Stimulated activated CD8-positive, alpha-beta memory T cell treated with anti-CD3 and anti-CD28 coated beads, Interleukin-2, amount 100 ng/mL, for 1 hour (primary cell): ENCODE measurements at places on chromosomes 6 and 20.

DNA sequence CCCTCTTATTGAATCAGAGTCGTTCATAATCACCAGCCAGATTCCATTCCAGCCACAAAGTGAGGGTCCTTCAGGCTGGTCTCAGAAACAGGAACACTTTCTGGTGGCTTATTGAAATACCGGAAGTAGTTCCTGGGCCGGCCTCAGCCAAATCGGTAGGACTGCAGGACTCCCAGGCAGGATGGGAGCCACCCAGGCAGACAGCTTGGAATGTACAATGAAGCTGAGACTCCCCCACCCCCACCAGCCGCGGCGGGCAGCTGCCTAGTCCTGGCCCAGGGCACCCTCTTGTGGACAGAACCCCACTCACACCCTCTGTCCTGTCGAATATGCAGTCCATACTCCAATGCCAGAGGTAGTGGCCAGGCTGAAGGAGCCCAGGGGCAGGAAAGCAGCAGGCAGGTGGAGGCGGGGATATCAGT is 43.8 kb downstream of the MDFI start:
- peak; percentile 21 for DNase-seq

DNA sequence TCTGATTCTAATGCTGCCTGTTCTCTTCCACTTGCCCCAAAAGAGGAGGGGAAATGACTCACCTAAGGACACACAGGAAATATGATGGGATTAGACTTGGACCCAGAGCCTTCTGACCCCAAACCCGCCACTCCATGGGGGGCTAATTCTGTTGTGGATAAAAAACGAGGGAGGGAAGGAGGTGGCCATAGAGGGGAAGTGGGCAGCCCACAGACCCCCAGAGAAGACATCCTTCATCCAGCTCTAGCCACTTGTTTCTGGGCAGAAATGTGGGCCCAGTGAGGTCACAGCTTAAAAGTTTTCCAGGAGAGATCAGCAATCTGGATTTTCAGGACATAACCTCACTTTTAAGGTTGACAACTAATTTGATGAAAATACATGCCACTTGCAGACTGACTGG is 202.1 kb downstream of the ANKRD60 start:
- DNase-seq, result no peak

DNA sequence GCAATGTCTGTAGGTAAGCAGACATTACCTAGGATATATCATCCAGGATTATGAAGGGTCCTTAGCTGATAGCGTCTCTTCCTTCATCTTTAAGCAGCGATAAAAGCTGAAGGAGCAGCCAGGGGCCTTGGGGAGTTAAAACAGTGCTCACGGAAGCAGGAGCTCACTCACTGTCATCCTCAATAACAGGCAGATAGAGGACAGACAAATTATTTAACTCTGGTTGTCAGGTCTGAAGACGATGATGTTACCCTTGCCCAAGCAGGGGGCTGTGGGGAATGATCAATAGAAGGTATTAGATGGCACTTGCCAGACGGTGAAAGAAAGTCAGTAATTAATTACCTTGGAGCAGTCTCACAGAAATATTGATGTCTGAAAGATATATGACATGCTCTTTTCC is 12.6 kb upstream of the SPATS1 start:
- no peak for DNase-seq

- DNase-seq, result no peak
These were observed 321.7 kb downstream of the CENPW start for GRCh38 chr6:126661646-126662045.

- no peak for DNase-seq
These were observed 402.7 kb downstream of the CDKAL1 start for GRCh38 chr6:20936949-20937348.

DNA sequence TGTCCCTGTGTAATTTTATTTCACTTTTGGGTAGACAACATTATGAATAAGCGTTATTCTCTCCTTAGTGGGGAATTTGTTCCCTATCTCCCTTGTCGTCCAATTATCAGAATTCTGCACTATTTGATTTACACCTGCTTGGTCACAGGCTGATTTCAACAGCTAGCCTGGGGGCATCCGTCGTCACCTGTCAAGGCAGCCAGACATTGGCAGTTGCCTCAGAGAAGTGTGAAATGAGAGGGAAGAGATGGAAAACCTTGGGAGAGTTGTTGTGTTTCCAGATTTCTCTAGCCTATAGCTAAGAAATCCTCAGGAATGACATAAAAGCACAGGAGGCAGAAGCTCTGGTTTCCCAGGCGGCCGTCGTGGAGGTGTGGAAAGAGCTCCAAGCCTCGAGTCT is 891 bp upstream of the GHRH start:
- DNase-seq, result no peak

GRCh38 chr20:61492065-61492464 is 240.0 kb downstream of the CDH4 start:
- no peak for DNase-seq

GRCh38 chr6:125957845-125958244 is 1.3 kb downstream of the HINT3 start:
- no peak for DNase-seq

DNA sequence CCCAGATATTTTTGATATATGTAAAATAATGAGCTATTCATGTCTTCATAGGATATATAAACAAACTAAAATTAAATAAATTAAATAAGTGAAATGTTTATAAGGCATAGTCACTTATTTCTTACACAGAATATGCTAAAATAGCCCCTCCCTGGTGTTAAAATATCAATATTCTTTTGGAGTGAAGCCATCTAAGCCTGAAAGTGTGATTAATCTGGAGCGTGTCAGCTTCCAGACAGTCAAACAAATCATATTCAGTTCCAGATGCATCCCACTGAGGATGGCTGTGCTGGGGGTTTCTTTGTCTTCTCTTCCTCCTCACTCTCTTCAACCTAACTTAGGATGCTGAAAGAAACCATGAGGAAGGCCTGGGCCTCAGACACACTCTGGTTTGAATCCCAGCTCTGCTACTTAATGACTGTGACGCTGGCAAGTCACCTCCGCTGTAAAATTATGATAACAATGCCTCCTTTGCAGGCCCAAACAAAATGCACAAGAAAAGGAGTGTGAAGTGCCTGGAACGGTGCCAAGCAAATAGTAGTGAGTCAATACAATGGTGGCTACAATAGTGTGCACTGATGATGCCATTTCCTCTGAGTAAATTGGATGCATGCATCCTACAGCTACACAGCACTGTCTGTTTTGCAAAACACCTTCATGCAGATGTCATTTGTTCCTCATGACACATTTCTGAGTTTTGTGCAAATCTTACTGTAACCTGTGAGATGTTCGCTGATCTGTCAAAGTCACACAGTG is 161.4 kb downstream of the FOXC1 start:
- DNase-seq, result no peak

DNA sequence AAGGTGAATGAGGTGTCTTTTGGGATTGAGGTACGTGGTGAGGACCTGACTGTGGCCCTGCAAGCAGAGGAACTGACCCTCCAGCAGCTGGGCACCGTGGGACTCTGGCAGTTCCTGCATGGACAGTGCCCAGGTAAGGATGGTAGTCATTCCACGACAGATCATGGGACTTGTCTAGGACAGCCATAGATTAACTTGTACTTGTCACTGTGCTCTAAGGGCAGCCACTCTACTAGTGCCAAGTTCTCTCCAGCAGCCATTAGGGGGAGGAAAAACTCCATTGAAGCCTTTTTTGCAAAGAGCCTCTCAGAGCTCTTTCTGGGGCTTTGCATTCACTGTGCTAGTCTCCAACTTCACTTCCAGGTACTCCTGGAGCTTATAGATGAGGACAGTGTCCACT is 20.4 kb downstream of the TAF11 start:
- no peak for DNase-seq

DNA sequence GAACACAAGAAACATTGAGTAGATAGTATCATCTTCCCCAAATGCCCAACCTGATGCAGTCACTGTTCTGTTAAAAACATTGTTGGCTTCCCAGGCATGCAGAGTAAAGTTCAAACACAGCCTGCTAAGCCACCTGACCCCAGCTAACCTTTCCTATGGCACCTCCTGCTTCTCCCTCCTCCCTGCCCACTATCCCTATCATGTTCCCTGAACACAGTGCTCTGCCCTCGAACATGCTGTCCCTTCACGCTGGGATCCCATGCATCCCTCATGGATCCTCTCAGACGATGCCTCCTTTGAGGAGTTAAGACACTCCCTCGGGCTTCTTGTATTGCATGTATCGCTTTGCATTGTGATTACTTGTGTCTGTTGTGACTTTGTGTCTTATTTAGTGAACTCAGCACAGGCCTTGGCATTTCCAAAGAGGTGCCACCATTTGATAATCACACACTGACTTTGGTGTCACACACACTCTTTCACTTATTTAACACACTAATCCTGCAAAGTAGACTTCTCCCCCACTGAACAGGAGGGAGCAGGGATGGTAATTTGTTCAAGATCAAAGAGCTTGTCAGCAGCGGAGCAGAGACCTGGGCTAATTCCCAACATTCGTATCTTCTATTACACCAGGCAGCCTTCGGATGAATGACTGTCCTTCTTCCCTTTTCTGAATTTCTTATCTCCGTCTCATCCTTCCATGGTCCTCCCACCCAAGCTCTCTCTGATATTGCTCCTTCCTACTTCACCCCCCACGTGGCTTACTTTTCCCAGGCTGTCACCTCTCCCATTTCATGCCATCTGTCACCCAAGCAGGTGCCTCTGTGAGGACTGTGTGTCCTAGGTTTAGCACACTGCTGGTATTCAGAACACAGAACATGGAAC is 28.3 kb upstream of the SMIM29 start:
- DNase-seq, result no peak

GRCh38 chr6:123788319-123788718 is 15.3 kb upstream of the NKAIN2 start:
- no peak for DNase-seq

- no peak for DNase-seq
These were observed 47.6 kb upstream of the ZNF337 start for GRCh38 chr20:25744261-25744660.

DNA sequence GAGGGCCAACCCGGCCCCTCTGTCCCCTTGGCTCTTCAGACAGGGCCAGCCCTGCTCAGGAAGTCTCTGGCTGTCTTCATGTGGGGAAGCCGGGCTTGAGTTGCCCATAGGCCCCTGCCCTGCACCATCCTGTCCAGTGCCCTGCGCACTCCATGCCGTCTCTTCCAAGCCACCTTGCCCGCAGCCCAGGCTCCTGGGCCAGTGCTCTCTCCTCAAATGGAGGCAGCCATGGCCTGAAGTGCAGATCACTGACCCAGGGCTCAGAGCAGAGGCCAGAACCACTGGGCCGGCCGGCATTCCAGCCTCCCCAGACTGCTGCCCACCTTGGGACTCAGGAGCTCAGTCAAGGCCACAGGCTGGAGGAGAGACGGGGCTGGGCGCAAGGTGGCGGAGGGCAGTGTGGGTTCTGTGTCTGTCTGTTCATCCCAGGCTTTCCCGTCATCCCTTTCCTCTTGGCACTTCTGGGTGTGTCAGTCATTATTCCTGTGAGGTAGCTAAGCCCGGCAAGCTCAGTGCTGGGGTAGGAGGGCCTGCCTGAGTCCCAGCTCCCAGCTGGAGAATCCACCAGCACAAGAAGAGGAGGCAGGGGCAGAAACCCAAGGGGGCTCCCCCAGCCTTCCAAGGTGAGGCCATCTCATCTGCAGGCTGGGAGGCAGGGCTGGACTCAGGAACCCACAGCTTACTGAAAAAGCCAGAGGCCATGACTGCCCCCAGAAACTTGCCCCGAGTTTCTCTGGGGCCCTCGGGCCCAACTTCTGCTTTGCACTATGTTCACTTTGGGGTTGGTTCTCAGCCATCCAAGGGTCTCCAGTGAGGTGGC is 22.4 kb downstream of the SDCBP2 start:
- no peak for DNase-seq
